LHCN-M2 (cell line): ENCODE measurements at places on chromosomes 2 and 18. TPM values are rescaled to one million over a fixed set of nuclear protein-coding genes. Genes with fewer than 3 reads are reported as not detected.

GRCh38 chr2:128028668-128029054 is 802 bp upstream of the SAP130 start:
- DNase-seq: no peak

Gene MRO
- total RNA-seq: not detected in 2 replicates

GRCh38 chr2:240783819-240784621 is 36.0 kb downstream of the KIF1A start:
- no peak for DNase-seq

DNA sequence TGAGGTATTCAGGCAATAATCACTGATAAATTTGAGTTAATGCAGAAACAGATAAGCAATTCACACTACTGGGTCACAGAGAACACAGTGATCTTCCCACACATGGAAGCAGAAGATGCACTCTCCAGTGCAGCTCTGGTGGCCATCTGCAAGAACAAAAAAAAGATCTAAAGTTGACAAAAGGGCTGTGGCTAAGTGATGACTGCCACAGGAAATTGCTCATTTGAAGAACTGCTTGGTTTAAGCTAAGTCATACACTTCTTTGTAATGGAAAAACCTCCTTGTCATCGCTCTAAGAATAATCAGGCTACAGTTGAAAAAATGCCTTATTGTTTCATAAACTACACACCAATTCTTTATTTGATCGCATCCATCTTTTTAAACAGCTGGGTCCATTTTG is 115.1 kb downstream of the DTNB start:
- peak; percentile 62 for DNase-seq

GRCh38 chr18:23798249-23798648 is 109.0 kb downstream of the LAMA3 start:
- no peak for DNase-seq

Gene VWC2L
- total RNA-seq: under 0.01 TPM in 1 of 2 replicates, not detected in the other

Gene PSMD14
- total RNA-seq: 147 and 149 TPM in 2 replicates

GRCh38 chr2:20444101-20444992 is 2.5 kb upstream of the RHOB start:
- peak; percentile 65 for DNase-seq

DNA sequence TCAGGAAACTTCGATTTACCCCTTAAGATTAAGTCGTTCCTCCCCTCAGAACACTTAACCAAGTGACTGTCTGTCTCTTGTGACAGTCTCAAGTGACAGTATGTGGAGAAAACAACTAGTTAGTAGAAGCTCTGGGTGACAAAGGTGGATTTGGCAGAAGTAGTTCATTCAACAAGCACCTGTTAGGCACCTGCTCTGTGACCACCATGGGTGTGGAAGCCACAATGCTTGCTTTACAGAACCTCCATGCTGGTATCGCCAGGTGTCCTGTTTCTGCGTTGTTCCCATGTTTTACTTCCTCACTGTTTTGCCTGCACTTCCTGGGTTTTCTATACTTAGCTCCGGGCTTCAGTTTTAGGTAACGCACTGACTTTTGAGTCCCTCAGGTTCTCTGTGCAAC is 337.4 kb upstream of the DCC start:
- no peak for DNase-seq

- DNase-seq: no peak
These were observed 1.2 kb upstream of the SELENOI start for GRCh38 chr2:26344581-26345282.

Gene ARL4C
- 17.1 and 19.6 TPM in 2 replicates for total RNA-seq

- no peak for DNase-seq
These were observed 214.3 kb upstream of the SIX2 start for GRCh38 chr2:45223531-45223930.

GRCh38 chr2:51368250-51368649 is 336.3 kb upstream of the NRXN1 start:
- DNase-seq: no peak

Gene SRD5A2
- not detected in 2 replicates for total RNA-seq

DNA sequence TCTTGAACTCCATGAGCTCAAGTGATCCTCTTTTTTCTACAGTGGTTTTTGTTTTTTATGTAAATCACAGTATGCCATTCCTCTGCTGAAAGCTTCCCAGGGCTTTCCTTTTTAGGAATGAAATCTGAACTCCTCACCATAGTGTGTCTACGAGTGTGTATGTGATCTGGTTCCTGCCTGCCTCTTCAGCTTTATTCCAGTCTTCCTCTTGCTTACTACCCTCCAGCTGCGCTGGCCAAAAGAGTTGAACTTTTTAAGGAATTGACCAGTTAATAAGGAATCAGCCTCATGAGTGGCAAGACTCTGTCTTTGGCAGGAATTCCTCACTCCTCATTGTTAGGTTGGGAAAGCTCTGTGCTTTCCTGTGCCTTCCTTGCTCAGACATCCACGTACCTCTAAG is 4.0 kb downstream of the CCT7 start:
- DNase-seq: no peak

DNA sequence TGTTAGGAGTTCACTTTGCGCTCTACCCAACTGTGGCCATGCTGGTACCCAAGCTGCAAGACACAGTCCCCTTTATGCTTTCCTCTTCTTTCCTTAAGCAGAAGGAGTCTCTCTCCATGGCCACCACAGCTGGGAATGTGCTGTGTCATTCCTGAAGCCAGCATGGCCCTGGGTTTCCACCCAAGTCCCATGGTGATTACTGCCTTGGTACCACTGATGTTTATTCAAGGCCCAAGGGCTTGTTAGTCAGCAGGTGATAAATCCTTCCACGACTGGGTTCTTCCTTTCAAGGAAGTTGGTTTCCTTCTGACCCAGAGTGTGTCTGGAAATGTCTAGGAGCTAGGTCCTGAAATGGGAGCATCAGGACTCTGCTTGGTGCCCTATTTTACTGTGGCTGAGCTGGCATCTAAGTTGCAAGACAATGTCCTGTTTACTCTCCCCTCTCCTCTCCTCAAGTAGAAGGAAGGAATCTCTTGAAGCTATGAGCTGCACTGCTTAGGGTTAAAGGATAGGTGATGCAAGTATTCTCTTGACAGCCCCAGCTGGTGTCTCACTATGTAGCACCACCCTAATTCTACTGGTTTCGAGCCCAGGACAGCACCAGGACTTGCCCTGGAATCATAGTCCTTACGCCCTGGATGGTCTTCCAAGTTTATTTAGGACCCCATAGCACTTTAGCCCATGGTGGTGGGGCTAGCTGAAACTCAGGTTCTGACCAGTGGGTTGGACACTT is 18.7 kb upstream of the NUP35 start:
- DNase-seq: peak; percentile 67

DNA sequence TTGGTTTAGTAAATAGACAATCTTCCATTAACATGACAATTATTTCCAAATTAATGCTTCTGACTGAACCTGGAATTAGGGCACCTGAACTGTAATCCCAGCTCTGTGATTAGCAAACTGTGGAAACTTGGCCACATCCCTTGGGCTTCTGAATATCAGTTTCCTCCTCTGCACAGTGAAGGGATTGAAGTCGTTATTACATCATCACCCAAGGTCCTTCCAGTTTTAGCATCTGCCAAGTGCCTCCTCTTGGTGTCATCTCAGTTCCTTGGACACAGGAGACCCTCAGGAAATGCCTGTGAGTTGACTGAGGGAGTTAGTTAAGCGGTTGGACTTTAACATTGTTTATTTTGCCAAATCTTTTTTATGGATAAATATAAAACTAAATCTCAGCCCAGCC is 64.8 kb downstream of the MOGAT1 start:
- no peak for DNase-seq

- peak; percentile 11 for DNase-seq
These were observed 141.9 kb downstream of the SLC4A3 start for GRCh38 chr2:219769090-219769910.

GRCh38 chr2:108388045-108388444 is 10.3 kb downstream of the SULT1C4 start:
- no peak for DNase-seq

DNA sequence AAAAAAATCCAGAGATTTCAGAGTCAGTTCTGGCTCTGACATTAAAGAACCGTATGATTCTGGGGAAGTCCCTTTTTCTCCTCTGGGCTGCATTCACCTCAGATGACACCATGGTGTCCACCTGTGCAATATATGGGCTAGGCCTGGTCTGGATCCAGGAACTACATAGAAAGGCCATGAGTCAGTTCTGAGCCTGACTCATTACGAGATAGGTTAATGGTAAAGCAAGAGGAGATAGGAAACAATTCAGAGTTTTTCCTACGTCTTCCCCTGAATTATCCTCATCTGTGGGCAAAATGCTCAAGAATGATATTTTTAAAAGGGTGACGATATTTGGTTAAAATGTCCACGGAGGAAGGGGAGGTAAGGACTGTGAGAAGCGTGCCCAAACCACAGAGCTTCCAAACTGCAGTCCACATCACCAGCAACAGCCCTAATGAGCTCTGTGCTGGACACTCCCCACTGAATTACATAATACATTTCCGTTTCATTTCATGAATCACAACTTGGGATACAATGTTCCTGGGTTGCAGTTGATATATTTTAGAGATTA is 180.1 kb upstream of the OSR1 start:
- peak; percentile 91 for DNase-seq

DNA sequence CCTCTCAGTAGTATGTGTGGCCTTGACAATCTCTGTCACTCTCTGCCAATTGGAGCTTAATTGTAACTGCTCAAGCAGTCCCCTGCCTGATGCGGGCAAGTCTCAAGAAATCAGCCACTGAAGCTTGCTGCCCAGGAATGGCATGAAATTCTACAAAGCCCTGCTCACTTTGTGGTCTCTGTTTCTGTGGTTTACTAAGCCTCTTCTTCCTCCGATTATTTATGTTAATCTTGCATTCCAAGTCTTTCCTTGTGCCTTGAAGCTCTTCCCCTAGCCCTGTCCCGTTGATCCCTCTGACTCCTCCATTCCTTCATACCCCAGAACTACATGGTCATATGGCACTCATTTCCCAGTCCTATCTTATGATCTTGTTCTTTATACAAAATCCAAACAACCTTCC is 489.3 kb upstream of the CHST9 start:
- peak; percentile 6 for DNase-seq

- peak; percentile 39 for DNase-seq
These were observed 87.9 kb downstream of the ICOS start for GRCh38 chr2:204024503-204024902.

Gene TCF23
- total RNA-seq: not detected in 2 replicates

- no peak for DNase-seq
These were observed 74.1 kb downstream of the KLHL29 start for GRCh38 chr2:23459032-23459431.

- DNase-seq: no peak
These were observed 1.6 kb downstream of the PPP3R1 start for GRCh38 chr2:68250652-68251186.

DNA sequence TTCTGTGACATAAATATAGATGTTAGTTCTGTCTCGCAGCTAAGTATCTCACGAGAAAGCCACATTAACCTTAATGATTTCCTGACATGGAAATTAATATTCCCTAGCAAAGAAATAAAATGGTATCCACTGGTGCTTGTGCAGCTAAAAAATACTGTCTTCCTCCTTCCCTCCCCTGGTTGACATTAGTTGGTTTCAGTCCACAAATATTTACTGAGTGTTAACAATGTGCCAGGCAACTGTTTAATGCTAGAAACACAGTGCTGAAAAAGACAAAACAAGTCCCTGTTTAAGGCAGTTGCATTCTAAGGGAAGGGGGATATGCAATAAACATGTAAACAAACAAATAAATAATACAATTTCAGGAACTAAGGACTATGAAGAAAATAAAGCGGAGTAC is 44.2 kb upstream of the VPS54 start:
- peak; percentile 29 for DNase-seq

Gene CDKL4
- total RNA-seq: 0.19 TPM in 1 of 2 replicates, not detected in the other

- DNase-seq: peak; percentile 48
These were observed 512.9 kb upstream of the ACVR2A start for GRCh38 chr2:147331790-147332419.

Gene TUBA3D
- 2.0 TPM in 1 of 2 replicates, not detected in the other for total RNA-seq

GRCh38 chr18:55096263-55096951 is 137.1 kb upstream of the CCDC68 start:
- DNase-seq: peak; percentile 75

Gene SLC5A7
- total RNA-seq: not detected in 2 replicates
